OCI-M1 (cell line): ENCODE measurements at places on chromosomes 2 and 18.

DNA sequence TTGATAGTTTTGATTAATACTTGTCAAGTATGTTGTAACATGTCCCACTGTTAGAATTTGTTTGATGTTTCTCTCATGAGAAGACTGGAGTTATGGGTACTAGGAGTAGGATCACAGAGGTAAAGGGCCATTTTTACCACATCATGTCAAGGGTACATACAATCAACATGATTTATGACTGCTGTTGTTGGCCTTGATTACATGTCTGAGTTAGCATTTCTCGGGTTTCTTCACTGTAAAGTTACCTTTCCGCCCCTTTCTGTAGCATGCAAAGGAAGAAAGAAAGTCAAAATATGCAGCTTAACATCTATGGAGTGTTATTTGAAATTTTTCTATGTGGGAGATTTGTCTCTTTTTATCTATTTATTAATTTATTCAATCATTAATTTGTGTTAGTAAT is 1456.4 kb downstream of the SUCLG1 start:
- DNase-seq: no peak

DNA sequence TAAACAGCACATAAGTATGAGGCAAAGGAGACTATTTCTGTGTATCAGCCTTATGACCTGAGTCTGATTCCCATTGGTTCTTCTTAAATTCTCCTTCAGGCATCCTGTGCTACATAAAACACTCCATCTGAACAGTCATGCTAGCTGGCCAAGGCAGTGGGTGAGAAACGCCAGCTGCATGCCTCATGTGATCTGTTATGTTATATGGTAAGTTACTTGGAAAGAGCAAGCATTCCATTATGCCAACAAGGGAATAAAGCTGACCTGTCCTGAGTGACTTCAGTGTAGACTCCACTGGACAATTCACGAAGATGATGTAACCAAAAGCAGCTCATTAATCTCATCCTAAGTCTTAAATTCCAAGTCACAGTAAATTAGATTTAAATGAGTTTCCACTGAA is 216.5 kb upstream of the FN1 start:
- no peak for DNase-seq

GRCh38 chr2:8872821-8873432 is 35.5 kb upstream of the KIDINS220 start:
- DNase-seq: peak; percentile 33

DNA sequence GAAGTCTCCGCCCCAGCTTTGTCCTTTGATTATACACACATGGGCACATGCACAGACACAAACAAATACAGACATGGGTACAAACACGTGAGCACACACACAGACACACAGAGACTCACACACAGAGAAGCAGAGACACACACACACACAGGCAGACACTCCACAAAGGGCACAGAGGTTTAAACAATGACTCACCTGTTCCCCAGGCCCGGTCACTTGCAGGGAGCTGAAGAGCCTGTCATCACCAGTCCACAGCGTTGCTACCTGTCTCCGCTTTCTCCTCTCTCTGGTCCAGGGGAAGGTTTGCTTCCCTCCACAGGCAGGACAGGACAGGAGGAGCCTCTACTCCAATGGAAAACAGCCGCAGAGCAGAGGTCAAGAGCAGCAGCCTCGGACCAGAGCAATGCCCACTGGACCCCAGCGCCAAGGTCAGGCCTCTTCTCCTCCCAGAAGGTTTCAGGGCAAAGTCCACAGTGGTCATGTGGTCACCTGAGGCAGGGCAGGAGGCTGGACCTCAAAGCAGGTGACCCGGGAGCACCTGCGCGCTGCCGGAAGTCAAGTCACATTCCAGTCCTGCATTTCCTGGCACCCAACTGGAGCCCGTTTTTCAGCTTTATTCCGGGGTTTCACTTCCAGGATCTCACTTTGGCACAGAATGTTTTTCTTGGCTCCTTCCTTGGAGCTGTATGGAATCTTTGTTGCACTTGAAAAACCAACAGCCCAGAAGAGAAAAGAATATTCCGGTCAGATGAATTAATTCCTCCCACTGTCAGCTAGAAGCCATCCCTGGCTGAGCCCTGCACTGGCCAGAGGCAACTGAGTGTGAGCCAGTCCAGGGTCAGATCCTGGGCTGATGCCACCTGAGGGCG is at the start of gene RAB17:
TSS of gene RAB17 (minus strand) at position 463 of the 869 bp plus-strand sequence. CDS start 4,580 bp downstream, outside the sequence.
- DNase-seq: no peak

GRCh38 chr2:219087848-219088247 is 27.1 kb upstream of the IHH start:
- no peak for DNase-seq

DNA sequence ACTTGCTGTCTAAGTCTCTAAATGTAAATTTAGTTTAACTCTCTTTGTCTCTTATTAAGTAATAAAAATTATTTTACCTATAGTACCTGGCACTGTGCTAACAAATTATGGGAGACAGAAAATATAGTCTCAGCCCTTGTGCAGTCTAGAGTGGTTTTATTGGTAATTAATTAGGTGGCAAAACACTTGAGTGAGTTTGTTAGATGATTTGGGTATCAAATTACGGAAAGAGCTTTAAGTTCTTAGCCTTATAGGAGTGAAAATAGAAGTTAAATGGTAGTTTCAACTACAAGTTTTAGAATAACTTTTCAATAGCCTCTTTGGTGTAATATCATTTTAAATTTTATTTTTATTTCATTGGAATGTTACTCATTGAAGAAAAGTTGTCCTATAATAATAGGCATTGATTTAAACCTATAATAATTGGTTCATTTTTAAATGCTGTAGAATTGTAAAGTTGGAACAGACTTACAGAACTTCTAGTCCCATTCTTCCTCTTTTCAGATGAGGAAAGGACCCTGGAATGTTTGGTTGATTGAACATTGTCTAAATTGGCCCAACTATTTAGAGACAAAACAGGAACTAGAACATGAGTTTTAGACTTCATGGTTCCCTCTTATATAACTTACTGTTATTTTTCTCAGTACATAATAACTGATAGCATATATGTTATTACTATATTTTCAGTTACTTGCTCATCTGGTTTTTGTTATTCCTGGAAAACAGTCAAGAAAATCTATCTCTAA is 10.2 kb upstream of the HTR2B start:
- peak; percentile 57 for DNase-seq

DNA sequence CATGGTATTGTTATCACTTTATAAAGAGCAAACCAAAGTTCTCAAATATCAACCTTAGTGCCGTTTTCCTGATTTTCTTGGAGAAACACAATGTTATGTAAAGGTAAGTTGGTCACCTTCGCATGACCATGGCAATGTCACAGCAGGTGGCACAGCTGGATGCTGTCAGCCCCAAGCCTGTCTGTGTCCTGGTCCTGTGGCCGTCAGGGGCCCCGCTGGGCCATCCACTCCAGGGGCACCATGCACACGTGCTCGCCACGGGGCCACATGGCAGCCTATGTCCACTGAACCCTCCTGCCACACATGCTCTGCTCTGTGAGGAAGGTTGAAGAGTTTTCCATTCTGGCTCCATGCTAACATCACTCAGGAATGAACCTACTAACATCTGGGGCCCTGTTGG is 85.9 kb downstream of the EIPR1 start:
- DNase-seq: no peak

DNA sequence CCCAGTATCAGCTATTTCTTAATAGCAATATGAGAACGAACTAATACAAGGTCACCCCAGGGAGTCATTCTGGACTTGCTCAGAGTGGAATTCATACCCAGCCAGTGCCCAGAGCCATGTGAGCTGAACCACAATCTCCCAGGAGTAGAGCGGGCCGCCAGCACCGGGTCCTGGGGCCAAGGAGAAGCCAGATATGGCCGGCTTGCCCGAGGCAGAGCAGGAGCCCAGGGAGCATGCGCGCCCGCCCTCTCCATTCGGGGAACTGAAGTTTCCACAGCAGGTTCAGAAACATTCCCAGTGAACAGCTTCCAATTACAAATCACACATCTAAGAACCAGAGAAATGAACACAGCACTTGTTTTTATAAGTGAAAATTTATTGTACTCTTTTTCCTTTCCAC is 37.5 kb downstream of the EIPR1 start:
- DNase-seq: no peak

DNA sequence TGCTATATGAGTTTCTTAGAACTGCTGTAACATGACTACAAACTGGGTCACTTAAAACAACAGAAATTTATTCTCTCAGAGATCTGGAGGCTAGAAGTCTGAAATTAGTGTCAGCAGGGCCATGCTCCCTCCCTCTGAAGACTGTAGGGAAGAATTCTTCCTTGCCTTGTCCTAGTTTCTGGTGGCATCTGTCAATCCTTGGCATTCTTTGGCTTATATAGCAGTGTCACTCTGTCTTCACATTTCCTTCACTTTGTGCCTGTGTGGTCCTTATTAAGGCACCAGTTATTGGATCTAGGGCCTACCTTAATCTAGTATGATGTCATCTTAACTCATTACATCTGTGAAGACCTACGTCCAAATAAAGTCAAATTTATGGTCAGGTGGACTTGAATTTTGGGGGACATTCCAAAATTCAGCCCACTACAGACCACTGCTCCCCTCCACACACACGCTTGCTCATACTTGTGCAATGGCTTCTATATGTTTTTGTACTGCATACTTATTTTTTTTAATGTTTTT is 7.6 kb downstream of the ZC3H15 start:
- DNase-seq: no peak

GRCh38 chr2:131048641-131049040 is 44.6 kb downstream of the FAM168B start:
- no peak for DNase-seq

DNA sequence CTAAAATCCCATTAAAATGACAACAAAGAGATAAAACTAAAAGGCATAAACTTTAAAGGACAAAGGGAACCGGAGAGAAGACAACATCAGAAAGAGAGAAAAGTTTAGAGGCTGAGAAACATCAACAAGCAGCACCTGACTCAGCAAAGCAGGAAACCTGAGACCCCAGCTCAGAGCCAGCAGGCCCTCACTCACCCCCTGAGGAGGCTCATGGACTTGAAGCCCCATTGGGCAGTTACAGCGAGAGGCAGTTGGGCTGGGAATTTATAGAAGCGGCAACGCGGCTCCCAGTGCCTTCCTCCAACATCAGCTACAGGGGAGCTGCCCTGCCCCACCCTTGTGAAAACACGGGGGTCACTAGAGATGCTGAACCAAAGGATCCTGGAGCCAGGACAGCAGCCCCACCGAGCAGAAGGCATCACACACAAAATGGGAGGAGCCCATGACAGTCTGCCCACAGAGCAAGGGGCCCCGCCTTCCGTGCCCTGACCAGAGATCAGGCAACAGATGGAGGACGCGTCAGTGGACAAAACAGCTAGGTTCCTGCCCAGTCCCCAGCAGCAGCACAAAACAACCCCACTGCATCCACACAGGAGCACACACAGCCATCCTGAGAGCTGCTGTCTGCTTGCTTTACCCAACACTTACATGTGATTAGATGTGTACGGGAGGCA is 52.7 kb downstream of the CMPK2 start:
- no peak for DNase-seq

GRCh38 chr2:178306352-178307073 is 112.2 kb downstream of the OSBPL6 start:
- peak; percentile 69 for DNase-seq

DNA sequence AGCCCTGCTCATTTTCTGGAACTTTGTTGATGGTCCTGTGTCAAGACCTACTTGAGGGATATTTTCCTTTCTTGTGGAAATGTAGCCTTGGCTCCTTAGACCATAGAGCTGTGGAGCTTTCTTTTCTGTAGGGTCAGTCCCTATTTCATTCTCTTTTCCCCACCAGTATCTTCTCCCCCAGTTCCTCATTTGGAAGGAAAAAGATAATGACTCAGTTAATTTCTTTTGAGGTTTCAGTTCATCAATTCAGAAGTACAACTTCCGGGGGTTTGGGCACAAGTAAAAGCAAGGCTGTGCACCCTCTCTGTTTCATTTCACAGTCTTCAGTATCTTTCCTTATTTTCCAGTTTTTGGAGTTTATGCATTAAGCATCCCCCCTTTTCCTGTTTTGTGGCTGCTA is 70.7 kb downstream of the CDC42EP3 start:
- peak; percentile 63 for DNase-seq

DNA sequence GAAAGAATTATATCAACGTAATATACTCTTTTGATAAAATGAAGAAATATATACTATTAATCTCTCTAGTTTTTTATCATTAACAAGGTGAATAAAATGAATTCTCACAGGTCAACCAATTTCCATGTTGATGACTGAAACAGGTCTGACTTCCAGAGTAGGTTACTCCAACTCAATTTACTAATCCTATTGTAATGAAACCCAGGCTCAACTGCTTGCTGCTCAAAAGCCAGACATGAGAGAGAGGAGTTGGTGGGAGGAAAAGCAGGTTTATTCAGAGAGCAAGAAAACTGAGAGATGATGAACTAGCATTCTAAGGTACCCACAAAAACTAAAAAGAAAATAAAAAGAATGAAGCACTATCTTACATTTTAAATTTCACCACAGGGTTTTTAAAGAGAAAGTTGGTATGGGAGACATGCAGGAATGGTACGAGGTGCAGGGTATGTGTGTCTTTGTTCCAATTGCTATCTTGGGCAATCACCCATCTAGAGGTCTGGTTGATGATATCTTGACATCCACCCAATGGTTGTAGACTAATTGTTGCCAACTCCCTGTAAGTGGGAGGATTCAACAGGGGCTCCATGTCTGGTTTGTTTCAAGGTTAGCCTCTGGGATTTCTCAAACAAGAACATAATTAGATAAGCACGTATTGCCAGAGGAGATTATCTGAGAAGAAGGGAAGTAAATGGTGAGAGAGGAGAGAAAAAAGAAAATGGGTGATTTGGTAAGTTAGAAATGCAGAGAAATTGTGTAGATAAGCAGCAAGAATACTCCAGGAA is 471.4 kb upstream of the REG3G start:
- DNase-seq: peak; percentile 28

- DNase-seq: no peak
Measured at GRCh38 chr2:31137211-31138036, 816 bp downstream of the GALNT14 start.

DNA sequence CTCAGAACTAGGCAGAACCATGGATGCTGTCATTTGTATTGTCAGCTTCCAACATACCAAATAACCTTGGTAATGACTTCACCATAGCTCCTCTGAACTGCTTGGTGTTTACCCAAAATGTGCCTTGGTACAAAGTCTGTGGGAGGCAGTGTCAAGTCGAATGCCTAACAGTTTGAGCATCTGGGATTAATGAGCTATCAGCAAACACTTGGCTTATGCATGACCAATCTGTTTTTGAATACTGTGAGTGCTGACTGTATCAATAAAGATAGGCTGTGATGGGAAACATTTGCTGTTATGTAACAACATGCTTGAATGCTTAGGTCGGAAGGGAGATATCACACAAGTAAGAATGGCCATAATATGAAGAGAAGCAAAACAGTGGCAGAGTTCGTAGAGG is 455.4 kb downstream of the CMPK2 start:
- no peak for DNase-seq

DNA sequence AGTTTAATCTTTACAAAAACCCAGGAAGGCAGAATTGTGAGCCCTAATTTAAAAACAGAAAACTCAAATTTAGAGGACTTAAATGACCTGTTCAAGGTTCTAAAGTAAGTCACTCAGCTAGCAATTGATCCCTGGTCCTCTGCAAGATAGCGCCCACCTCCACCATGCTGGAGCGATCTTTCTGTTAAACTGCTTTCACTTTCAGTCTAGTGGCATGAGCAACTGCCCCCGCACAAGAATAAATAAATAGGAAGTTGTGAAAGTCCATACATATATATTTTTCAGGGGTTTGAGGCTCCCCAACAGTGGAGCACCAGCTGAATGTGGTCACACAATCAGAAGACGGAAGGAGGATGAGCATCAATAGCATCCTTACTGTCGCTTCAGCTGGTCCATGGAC is 217.9 kb downstream of the NAPG start:
- peak; percentile 72 for DNase-seq

GRCh38 chr2:211453311-211453887 is 897.0 kb downstream of the CPS1 start:
- DNase-seq: no peak
